ENCODE measurements at places on chromosomes 16 and 17.
A peak's percentile ranks its signal among the peaks of the same experiment; 100 is the strongest.

DNA sequence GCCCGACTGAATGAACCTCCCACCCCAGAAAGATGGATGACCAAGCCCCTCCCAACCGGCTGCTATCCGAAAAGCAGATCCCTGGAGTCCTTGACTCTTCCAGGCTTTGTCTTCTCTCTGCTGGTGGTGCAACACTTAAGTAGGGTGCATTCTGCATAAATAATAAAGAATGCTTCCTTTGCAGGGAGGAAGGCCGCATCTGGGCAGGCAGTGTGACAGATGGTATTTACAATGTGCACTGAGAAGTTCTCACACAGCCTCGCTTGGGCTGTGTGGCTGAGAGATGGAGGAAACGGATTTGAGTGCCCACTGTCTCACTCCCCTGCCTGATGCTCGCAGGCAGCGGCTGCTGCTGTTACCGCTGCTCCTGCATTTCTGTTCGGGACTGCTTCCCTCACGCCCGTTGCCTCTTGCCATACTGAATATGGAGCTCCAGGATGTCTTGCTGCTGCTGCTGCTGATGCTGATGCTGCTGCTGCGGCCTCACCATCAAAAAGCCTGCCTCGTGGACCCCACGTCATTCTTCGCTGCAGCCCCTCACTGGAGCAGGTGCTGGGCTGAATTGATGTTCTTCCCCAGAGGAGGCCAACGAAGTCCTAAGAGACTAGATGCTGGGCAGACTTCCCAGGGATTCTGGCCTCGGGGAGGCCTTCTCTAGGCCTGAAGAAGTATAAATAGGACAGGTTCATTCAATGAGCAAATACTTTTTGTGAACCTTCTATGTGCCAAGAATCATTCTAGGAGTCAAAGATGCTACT, 7.1 kb upstream of the RHBDL3 start:
- no peak for ATAC-seq

- ATAC-seq = no peak
These were observed 124.8 kb downstream of the STXBP4 start for GRCh38 chr17:55093353-55093752.

- ATAC-seq = peak; percentile 63
These were observed 794 bp upstream of the CPNE7 start for GRCh38 chr16:89574681-89575246.

GRCh38 chr17:14011740-14012405, 57.4 kb upstream of the COX10 start:
- ATAC-seq = no peak

- peak; percentile 78 for ATAC-seq
These were observed 138.7 kb downstream of the GAS7 start for GRCh38 chr17:10059684-10060211.

DNA sequence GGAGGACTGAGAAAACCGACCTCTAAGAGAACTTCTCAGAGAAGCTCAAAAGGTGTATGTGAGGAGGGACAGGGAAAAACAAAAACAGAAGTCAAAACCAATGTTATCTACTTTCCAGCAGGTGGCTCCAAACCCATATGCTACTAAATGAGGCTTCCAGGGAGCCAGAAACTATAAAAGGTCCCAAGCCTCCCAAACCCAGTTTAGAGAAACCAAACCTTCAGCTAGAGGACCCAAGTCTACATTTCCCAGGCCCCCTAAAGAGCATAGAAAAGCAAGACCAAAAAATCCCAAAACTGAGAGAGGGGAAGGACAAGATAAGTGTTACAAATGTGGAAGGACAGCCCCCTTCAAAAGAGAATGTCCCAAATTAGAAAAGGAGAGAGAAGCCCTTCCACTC, 3.7 kb downstream of the HPR start:
- ATAC-seq = no peak

GRCh38 chr16:29256501-29256981, 150.0 kb downstream of the NPIPB11 start:
- no peak for ATAC-seq

DNA sequence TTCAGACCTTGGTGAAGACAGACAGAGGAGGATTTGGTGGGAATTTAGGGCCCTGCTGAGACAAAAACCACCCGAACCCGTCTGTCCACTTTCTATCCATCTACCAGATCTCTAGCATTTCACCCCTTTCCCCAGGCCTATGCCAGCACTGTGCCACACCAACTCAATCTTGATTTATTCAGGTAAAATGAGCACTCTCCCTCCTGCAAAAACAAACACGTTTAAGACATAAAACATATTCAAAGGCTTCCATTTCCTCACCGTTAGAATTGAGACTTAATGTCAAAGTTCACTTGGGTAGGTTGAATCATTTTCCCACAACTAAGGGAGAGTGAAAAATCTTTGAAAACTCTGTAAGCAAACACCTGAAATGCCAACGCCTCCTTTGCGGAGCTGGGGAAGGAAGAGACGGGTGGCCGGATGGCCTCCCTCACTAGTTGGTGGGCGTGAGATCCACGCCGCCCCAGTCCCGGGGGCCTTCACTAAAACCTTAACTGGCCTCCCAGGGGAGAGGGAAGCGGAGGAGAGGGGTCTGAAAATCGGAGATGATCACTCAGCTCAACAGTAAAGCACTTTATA, 862 bp downstream of the DCAKD start:
- ATAC-seq = no peak

GRCh38 chr17:20302246-20302917, 165.0 kb downstream of the LGALS9B start:
- ATAC-seq = no peak

DNA sequence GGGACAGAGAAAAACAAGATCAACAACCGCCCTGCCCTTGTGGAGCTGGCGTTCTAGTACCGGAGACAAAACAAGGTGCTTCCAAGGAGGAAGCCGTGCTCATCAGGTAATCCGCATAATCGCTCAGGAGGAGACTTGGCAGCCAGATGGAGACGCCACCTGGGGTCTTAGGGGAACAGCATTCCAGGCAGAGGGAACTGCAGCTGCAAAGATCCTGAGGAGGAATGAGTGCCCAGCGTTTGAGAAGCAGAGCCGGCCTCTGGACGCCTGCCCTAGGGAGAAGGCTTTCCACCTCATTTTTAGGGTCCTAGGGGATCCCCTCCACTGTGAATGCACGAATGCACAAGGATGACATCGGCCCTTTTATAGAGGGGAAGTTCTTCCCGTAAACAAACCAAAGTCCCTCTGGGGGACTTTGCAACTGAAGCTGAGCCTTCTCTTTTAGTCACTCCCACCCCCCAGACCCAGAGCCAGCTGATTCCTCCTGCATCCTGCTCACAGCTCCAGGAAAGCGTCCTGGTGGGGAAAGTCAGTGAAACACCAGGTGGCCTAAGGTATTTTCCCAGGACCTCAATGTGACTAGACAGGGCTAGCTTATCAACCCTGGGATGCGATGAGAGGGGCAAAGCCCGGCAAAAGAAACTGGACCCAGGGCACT, 13.2 kb upstream of the MPRIP start:
- no peak for ATAC-seq

DNA sequence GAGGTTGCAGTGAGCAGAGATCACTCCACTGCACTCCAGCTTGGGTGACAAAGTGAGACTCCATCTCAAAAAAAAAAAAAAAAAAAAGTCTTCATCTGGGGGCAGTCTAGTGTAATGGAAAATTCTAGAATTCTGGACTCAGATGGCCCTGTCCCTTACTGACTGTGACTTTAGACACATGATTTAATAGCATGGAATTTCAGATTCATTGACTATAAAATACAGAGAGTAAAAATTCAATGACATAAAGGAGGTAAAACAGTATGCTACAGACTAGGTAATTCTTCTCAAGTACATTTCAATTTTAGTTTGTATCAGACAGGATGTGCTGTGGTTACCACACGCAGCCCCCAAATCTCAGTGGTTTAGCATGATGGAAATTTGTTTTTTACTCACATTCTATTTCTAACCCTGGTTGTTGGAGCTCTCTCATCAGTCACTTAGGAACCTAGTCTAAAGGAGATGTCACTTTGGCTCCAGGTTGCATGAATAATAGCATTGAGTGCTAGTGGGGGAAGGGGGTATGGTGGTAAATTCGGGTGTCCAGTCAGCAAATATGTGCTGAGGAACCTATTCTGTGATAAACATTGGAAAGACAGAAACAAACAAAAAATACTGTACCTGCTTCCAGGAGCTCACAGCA, 444.0 kb downstream of the XYLT1 start:
- ATAC-seq = peak; percentile 90

- ATAC-seq = no peak
These were observed 26.8 kb downstream of the METTL16 start for GRCh38 chr17:2484876-2485275.

DNA sequence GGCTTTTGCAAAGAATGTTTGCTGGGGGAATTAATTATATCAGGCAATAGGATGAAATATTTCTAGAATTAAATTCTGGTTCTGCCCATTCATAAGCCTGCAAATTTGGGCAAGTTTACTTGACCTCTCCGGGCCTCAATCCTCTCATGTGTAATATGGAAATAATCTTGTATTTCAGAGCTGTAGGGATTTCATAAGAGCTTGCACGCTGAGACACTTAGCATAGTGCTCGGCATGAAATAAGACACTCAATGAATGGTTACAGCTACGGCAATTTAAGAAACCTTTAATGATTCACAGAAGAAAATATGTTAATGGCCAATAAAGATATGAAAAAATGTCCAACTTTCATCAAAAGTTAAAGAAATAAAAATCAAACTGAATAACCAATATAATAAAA, 40.6 kb upstream of the PITPNM3 start:
- ATAC-seq = no peak

- ATAC-seq = no peak
These were observed 654 bp upstream of the SCNN1B start for GRCh38 chr16:23301251-23302044.

GRCh38 chr16:80084614-80085013, 456.2 kb upstream of the DYNLRB2 start:
- ATAC-seq = no peak

DNA sequence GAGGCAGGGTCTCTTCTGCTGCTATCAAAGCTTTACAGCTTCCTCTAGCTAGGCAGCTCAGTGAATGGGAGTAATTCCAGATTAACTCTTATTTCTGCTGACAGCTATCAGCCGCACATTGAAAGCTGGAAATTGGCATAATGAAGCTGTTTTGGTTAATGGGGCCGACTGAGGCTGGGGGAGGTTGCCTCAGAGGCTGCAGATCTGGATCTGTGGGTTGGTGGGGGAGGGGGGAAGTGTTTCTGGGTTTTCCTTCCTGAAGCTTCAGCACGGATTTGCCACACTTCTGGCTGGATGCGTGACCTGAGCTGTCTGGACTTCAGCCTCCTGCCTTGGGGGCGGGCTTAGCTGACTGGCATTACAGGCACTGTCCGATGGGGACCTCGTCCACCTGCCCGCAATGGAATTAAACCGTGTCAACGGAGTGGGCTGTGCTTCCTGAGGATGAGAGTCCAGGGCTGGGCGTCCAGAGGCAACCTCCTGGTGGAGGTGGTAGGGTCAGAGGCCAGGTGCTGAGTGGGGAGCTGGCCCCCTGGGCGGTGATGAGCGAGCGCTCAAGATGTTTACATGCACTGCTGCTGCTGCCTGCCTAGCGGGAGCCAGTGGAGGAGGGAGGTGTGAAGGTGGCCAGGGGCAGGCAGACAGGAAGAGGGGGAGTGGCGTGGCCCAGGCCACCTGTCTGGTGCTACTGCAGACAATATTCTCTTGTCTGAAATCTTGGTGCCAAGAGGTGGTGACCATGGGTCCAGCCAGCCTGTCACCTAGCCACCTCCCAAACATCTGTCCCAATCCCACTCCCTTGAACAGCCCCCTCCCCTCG, 6.7 kb upstream of the ABCC3 start:
- ATAC-seq = no peak

DNA sequence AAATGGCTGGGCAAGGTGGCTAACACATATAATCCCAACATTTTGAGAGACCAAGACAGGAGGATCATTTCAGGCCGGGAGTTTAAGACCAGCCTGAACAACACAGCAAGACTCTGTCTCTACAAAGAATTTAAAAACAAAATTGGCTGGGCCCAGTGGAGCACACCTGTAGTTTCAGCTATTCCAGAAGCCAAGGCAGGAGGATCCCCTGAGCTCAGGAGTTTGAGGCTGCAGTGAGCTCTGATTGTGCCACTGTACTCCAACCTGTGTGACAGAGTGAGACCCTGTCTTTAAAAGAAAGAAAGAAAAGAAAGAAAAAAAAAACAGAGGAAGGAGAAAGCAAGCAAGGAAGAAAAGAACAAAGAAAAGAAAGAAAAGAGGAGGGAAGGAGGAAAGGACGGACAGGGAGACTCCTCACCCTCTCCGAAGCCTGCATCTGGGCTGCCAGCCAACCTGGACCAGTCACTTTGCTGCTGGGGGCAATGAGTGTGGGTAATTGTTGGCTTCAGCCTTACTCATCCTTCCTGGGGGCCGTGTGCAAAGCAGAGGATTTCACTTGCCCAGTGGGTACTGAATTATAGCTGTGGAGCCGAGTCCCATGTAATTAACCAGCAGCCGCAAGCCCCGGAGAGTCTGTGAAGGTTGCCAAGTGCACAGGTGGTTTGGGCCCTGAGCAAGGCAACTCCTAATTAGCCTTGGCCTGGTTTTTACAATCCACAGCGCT, 6.7 kb upstream of the MT4 start:
- ATAC-seq = no peak

- ATAC-seq = no peak
These were observed 21.4 kb upstream of the ABCC3 start for GRCh38 chr17:50613007-50613992.

DNA sequence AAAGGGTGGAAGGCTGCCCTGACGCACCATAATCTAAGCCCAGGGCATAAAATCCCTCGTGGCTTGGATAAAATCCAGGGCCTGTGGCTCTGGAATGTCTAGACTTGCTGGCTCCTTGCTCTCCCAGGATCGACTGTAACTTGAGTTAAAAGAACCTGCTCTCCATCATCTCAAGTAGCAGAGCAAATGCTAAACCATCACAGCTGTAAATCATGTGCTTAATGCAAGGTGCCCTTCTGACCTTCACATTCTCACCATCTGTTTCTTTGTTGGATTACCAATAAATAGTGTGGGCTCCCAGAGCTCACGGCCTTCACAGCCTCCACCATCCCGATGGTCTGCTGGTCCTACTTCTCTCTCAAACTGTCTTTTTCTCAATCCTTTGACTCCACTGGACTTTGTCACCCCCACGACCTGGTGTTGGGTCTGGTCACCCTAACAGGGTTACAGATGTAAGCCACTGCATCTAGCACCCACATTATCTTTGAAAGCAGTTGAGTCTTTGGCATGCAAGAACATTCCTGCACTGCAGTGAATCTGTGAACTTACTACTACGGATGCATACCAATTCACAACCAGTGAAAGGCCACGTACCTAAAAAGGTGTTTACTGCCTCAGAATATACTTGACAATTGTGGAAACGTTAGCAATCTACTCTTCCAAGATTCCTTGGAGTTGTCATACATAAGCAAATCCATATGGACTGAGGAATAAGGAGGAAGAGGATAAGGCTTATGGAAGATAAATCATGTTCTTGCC, 15.3 kb downstream of the RSL1D1 start:
- ATAC-seq = no peak
